ENCODE measurements at places on chromosomes 4 and X. TPM values are rescaled to one million over a fixed set of nuclear protein-coding genes. Genes with fewer than 3 reads are reported as not detected.

DNA sequence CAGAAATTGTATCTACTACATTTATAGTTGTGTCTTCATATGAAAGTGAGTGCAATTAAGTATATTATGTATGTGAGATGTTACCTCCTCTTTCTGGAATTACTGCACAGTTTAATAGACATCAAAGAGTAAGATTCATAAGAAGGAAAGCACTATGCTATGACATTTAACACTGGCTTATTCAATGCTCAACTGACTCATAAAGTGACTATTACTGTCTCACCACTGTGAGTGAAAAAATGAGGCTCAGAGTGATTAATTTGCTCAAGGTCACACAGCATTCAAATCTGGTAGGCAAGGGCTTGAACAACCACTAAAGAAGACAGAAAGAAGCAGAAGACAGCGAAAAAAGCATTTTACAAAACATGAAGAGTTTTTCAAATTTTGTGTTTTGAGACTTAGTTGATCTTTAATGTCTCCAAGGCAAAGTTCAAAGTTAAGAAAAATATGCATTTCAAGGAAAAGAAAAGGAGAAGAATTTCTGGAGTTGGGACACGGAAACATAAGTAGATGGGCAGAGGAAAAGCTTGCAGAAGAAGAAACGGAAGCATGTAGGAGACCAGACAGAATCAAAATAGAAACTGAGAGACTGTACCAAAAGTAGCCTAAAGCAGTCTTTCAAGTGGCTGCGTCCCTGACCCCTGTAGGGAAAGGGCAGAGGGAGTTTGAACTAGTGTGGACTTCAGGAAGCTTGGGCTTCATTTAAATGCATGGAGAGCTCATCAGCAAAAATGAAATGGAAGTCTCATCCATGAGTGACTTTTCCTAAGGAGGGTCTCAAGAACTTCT is 66.3 kb downstream of the KCNIP4 start:
- H3K4me3 ChIP-seq, result no peak overlapping the region
- no peaks in the 10 kb centered on the region for H3K27me3 ChIP-seq
- no peak overlapping the region for H3K27ac ChIP-seq
- H3K36me3 ChIP-seq, result no peaks in the 10 kb centered on the region
- no peak for DNase-seq
- H3K4me1 ChIP-seq, result no peaks in the 10 kb centered on the region

- H3K4me1 ChIP-seq, result no peaks in the 10 kb centered on the region
- H3K4me3 ChIP-seq, result no peak overlapping the region
- H3K36me3 ChIP-seq, result no peaks in the 10 kb centered on the region
- no peaks in the 10 kb centered on the region for H3K27me3 ChIP-seq
- no peak for DNase-seq
- H3K27ac ChIP-seq, result no peak overlapping the region
These were observed 3.4 kb upstream of the SEC24D start for GRCh38 chr4:118839221-118839927.

- H3K27ac ChIP-seq, result no peak overlapping the region
- H3K36me3 ChIP-seq, result no peaks in the 10 kb centered on the region
- no peaks in the 10 kb centered on the region for H3K4me1 ChIP-seq
- DNase-seq, result no peak
- H3K4me3 ChIP-seq, result no peak overlapping the region
These were observed 11.3 kb upstream of the ATP1B4 start for GRCh38 chrX:120350450-120351138.

PABPC1L2A gene
- not detected for total RNA-seq

VGLL1 gene
- not detected for total RNA-seq

DNA sequence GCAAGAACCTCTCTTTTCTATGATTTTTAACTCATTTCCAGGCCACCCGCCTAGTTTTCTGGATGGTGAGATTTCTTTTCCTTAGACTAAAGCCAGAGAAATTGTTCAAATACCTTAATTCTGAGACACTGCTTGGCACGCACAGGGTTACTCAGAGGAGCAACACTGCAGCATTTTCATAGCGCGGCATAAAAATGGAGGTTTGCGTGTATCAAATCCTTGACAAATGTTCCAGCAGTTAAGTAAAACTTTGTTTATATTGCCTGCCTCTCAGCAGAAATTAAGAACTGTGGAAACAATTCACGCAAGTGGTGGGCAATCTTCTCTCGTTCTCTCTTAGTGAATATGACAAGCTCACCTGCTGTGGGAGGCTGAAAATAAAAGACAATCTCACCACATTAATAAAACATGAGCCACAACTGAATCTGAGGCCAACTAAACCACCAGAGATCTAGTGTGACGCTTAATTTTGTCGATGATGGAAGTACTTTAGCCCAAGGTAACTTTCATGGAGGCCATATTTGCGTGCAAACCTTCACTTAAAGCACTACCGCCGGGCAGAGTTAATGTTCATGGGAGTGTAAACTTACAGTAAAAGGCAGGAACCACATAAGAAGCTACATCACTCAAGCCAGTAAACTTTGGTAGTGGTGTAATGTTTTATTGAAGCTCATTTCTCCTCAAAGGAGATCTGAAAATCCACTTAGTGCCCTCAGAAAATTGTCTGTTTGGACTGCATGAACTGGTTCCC is 894.8 kb upstream of the EPHA5 start:
- no peak overlapping the region for H3K4me3 ChIP-seq
- no peaks in the 10 kb centered on the region for H3K4me1 ChIP-seq

DNA sequence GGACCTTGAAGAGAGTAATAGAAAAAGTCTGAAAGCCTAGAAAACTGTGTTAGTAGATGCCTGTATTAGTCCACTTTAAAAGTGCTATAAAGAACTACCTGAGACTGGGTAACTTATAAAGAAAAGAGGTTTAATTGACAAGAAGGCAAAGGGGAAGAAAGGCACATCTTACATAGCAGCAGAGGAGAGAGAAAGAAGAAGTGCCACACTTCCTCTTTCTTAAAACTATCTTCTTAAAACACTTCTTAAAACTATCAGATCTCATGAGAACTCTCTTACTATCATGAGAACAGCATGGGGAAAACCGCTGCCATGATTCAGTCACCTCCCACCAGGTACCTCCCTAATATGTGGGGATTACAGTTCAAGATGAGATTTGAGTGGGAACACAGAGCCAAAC is 18.8 kb upstream of the COL25A1 start:
- DNase-seq, result no peak
- H3K27me3 ChIP-seq, result no peaks in the 10 kb centered on the region
- no peaks in the 10 kb centered on the region for H3K36me3 ChIP-seq
- H3K4me1 ChIP-seq, result no peaks in the 10 kb centered on the region

CXCL11 gene
- not detected for total RNA-seq

AMTN gene
- not detected for total RNA-seq

GRCh38 chr4:87216469-87216868 is 3.9 kb downstream of the KLHL8 start:
- H3K27me3 ChIP-seq, result no peaks in the 10 kb centered on the region
- H3K36me3 ChIP-seq, result no peaks in the 10 kb centered on the region
- no peaks in the 10 kb centered on the region for H3K4me1 ChIP-seq
- no peak overlapping the region for H3K27ac ChIP-seq
- no peak for DNase-seq

- H3K27ac ChIP-seq, result no peak overlapping the region
- no peak for DNase-seq
- no peaks in the 10 kb centered on the region for H3K36me3 ChIP-seq
- no peaks in the 10 kb centered on the region for H3K27me3 ChIP-seq
- no peak overlapping the region for H3K4me3 ChIP-seq
- H3K4me1 ChIP-seq, result no peaks in the 10 kb centered on the region
These were observed 57.0 kb downstream of the ATP11C start for GRCh38 chrX:139875841-139876240.

GRCh38 chrX:32954125-32954524 is 257.2 kb downstream of the DMD start:
- no peaks in the 10 kb centered on the region for H3K27me3 ChIP-seq
- H3K4me3 ChIP-seq, result no peak overlapping the region
- no peaks in the 10 kb centered on the region for H3K36me3 ChIP-seq
- H3K27ac ChIP-seq, result no peak overlapping the region
- DNase-seq, result no peak

GRCh38 chr4:100979736-100980135 is 367.6 kb downstream of the PPP3CA start:
- no peaks in the 10 kb centered on the region for H3K4me1 ChIP-seq
- H3K27ac ChIP-seq, result no peak overlapping the region
- H3K4me3 ChIP-seq, result no peak overlapping the region

DNA sequence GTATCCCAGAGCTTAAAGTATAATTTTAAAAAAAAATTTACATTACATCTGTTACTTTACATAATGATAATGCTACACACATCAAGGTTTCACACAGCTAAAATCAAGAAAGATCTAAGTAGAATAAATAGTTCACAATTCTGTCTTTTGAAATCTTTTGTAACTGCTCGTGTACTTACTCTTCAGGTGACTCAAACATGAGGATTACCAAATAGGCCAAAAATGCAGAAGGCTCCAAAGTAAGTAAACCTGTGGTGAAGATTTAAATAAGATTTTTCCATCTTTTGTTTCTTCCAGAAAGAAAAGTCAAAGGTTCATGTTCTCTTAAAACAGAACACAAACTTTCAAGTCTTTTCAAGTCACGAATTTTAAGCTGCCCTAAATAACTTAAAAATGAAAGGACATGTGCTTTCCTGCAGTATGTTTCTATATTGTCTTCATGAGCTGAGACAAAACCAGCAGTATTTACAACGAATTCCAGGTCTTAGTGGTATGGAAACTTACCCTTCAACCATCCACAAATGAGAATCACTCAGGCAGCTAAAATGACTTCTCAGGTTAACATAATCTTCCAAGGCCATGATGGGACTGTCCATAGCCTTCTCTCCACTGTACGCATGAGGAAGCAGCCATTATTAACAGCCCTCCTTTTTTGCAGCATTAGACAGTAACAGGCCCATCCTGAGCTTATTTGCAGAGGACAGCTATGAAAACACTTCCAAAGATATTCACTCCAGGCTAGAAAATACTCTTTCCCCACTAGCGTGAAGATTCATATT is 172.8 kb upstream of the EDNRA start:
- no peak for DNase-seq
- H3K36me3 ChIP-seq, result no peaks in the 10 kb centered on the region
- no peak overlapping the region for H3K4me3 ChIP-seq
- no peaks in the 10 kb centered on the region for H3K4me1 ChIP-seq

DNA sequence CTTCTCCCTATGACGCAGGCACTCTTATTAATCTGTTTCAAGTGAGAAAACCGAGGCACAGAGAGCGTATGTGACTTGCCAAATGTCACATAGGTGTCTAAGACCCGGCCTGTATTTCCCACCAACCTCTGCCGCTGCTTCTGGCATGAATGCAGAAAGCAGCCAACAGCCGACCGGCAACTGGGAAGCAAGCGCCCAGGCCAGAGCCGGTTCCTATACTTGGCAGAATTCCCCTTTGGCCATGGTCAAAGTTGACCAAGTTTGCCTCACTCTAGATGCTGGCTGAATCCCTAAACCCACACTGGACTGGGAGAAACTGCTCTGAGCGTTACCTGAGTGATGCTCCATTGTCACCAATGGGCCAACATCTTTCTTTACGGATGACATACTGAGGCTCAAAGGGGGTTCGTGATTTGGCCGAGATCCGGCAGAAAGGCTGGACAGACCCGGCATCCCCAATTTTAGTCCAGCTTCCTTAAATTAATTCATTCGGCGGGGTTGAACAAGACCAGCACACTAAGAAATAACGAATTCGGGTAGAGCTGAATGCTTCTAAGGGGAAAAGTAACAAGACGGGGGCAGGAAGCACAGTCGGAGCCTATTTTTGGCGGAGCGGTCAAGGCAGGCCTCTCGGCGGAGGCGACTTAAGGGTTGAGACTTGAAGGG is 11.2 kb downstream of the MSX1 start:
- H3K4me1 ChIP-seq, result no peaks in the 10 kb centered on the region
- H3K4me3 ChIP-seq, result no peak overlapping the region
- no peak for DNase-seq
- H3K36me3 ChIP-seq, result no peaks in the 10 kb centered on the region
- H3K27ac ChIP-seq, result no peak overlapping the region

DNA sequence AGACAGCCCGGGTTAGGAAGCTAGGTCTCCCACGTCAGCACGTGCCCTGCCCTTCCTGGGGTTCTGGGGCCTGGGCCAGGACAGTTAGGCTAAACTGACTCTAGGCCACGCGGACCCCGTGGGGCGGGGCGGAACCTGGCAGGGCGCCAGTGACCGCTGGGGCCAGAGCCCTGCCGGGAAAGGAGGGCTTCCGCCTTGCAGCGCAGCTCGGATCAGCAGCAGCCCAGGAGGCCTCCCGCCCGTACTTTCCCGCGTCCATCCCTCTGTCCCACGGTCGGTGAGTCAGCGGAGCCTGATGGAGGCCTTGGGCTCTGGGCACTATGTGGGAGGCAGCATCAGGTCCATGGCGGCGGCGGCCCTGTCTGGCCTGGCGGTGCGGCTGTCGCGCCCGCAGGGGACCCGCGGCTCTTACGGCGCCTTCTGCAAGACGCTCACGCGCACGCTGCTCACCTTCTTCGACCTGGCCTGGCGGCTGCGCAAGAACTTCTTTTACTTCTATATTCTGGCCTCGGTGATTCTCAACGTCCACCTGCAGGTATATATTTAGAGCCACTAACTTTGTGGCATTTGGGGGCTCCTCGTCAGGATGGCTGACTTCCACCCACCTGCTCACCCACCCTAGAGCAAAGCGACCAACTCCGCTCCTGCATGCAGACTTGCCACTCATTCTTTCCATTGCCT is at the start of gene SMIM10:
Gene SMIM10, plus strand, starts transcription at position 191 of the 681 bp plus-strand sequence. Its CDS starts 105 bp downstream, at position 296.
- no peaks in the 10 kb centered on the region for H3K4me1 ChIP-seq
- DNase-seq, result peak; percentile 67
- peak within 1 kb of the TSS; percentile 29 for H3K4me3 ChIP-seq
- no peaks in the 10 kb centered on the region for H3K36me3 ChIP-seq
- no peaks in the 10 kb centered on the region for H3K27me3 ChIP-seq

GRCh38 chr4:65007841-65008439 is 598.7 kb upstream of the TECRL start:
- H3K27ac ChIP-seq, result no peak overlapping the region
- no peaks in the 10 kb centered on the region for H3K27me3 ChIP-seq
- DNase-seq, result no peak
- no peaks in the 10 kb centered on the region for H3K36me3 ChIP-seq
- H3K4me1 ChIP-seq, result no peaks in the 10 kb centered on the region

Measured in colonic mucosa (tissue), 4 donors.